ENCODE measurements at places on chromosomes 13 and 19.
A peak's percentile ranks its signal among the peaks of the same experiment; 100 is the strongest.

DNA sequence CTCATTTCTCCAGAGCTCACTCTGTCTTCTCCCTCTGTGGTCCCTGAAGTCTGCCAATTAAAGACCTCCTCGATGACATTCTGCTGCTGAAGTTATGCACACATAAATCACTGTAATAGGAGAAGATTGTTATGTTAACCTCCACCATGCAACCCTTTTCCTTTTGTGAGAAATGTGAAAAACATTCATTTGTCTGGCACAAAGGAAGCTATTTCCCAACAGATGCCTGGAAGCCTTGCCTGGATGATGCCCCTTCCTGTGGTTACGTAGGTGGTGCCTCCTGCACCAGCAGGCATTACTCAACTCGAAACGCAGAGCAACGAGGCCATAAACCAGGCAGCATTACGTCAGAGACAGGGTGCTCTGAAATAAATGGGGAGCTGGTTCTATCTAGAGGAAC lies 327.4 kb upstream of the ZNF507 start:
- no peaks in the 10 kb centered on the region for H3K4me1 ChIP-seq
- H3K36me3 ChIP-seq, result no peaks in the 10 kb centered on the region
- H3K27me3 ChIP-seq, result no peaks in the 10 kb centered on the region
- no peak overlapping the region for H3K4me3 ChIP-seq
- no peak overlapping the region for H3K27ac ChIP-seq

DNA sequence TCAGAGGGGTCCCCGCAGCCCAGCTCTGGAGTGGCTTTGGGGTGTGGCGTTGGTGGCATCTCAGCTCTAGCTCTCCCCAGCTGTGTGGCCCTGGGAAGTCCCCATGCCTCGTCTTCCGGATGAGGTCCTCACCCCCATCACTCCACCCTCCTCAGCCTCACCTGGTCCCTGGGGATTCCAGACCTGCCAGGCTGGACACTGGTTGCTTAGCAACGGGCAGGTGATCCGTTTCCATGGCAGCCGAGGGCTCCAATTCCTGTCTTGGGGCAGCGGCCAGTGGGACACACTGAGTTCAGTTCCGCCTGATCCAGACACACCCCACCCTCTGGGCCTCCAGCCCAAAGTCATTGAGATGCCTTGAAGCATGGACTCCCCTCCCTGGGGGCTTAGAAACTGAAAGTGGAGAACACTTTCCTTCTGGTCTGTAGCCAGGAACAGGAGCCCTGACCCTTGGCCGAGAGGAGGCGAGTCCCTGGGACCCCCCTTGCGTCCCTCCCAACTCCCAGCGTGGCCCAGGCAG lies 7.7 kb upstream of the MISP start:
- H3K4me3 ChIP-seq, result no peak overlapping the region
- no peaks in the 10 kb centered on the region for H3K4me1 ChIP-seq
- H3K27me3 ChIP-seq, result no peaks in the 10 kb centered on the region
- no peak overlapping the region for H3K27ac ChIP-seq

GRCh38 chr19:16112778-16113177 lies 1.1 kb downstream of the RAB8A start:
- H3K36me3 ChIP-seq, result peaks cover 29% of the 10 kb centered on the region
- no peaks in the 10 kb centered on the region for H3K27me3 ChIP-seq
- H3K4me3 ChIP-seq, result peak overlapping the region; percentile 99
- H3K27ac ChIP-seq, result peak overlapping the region; percentile 97
- DNase-seq, result no peak

GRCh38 chr13:99390601-99391000 lies 83.4 kb upstream of the GPR183 start:
- peak; percentile 14 for DNase-seq
- H3K4me1 ChIP-seq, result peaks cover 34% of the 10 kb centered on the region
- H3K27me3 ChIP-seq, result no peaks in the 10 kb centered on the region
- H3K36me3 ChIP-seq, result peaks cover 18% of the 10 kb centered on the region
- H3K27ac ChIP-seq, result no peak overlapping the region

DNA sequence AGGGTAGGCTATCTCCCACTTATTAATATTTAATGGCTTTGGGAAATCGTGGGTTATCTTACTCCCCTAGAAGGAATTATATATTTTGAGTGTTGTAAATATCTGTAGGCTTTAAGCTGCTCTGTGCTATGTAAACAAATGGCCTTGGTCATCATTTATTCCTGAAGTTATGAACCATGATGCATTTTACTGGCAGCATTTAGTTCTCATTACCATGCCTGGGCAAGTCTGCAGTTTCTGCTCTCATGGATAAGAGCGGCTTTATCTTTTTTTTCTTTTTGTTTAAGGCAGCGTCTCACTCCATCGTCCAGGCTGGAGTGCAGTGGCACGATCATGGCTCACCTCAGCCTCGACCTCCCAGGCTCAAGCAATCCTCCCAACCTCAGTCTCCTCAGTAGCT lies 156.1 kb downstream of the IRS2 start:
- H3K27me3 ChIP-seq, result peaks cover 4% of the 10 kb centered on the region
- H3K27ac ChIP-seq, result no peak overlapping the region
- no peaks in the 10 kb centered on the region for H3K36me3 ChIP-seq
- DNase-seq, result no peak

DNA sequence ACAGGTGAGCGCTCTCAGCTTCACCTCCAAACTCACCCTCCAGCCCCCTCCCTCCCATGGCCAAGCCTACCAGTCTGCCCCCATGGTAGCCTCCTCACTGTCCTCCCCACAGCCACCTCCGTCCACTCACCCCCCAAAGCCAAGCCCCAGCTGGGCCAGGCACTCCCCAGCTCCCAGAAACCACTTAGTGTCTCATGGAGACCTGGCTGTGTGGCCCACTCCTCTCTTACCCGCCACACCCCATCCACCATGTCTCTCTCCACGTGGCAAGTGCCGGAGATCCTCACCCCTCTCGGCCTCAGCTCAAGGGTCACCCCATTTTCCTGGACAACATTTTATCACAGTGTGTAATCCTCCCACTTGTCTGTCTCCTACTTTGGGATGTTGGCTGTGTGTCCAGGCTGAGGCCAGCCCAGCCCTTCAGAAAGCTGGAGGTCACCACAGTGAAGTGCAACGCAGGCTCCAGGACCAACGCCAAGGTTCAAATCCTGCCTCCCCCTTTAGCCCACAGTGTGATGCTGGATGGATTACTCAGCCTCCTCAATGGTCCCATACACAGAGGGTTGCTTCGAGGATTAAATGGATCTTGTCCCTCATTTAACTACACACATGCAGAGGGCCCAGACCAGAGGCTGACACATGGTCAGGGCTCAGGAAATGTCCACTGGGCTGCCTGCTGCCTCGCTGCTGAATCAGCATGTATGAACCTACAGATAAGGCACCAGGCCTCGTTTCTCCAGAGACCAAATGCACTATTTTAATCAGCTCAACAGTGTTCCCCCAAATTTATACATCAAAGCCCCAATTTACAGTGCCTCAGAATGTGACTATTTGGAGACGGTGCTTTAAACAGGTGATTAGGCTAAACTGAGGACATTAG lies 71.3 kb downstream of the CEBPG start:
- H3K27ac ChIP-seq, result no peak overlapping the region
- DNase-seq, result no peak
- no peak overlapping the region for H3K4me3 ChIP-seq
- H3K4me1 ChIP-seq, result no peaks in the 10 kb centered on the region
- H3K36me3 ChIP-seq, result no peaks in the 10 kb centered on the region

- no peaks in the 10 kb centered on the region for H3K36me3 ChIP-seq
- no peak overlapping the region for H3K4me3 ChIP-seq
- DNase-seq, result no peak
Measured at GRCh38 chr13:21058361-21058760, 3.0 kb downstream of the LATS2 start.

GRCh38 chr19:10289167-10289835 lies 451 bp upstream of the ICAM5 start:
- no peak overlapping the region for H3K27ac ChIP-seq
- H3K4me1 ChIP-seq, result peaks cover 80% of the 10 kb centered on the region
- H3K4me3 ChIP-seq, result peak overlapping the region; percentile 59
- DNase-seq, result peak; percentile 74
- peaks cover 39% of the 10 kb centered on the region for H3K36me3 ChIP-seq

DNA sequence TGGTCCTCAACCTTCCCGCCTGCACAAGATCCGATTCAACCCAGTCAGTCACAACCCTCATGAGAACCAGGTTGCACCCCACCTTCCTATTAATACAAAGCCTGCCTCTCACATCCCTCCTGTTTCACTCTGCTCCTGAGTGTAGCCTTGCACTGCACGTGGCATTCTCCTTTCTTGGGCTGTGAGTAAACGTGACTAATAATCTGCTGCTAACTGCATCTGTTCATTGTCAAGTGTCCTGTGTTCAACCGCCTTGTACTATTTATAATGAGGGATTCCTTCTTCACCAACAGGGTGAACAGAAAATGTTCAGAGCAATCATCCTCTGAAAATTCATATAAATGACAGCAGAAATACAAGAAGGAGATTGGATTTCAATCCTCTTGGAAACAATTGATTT lies 1608.2 kb downstream of the SLITRK5 start:
- H3K4me3 ChIP-seq, result no peak overlapping the region
- H3K36me3 ChIP-seq, result no peaks in the 10 kb centered on the region
- no peaks in the 10 kb centered on the region for H3K27me3 ChIP-seq
- no peaks in the 10 kb centered on the region for H3K4me1 ChIP-seq
- no peak overlapping the region for H3K27ac ChIP-seq

- H3K36me3 ChIP-seq, result peaks cover 65% of the 10 kb centered on the region
- no peak for DNase-seq
- no peaks in the 10 kb centered on the region for H3K27me3 ChIP-seq
Measured at GRCh38 chr19:14400951-14401431, 18.1 kb downstream of the DDX39A start.

- no peaks in the 10 kb centered on the region for H3K27me3 ChIP-seq
- peaks cover 32% of the 10 kb centered on the region for H3K36me3 ChIP-seq
- no peak for DNase-seq
- no peak overlapping the region for H3K4me3 ChIP-seq
- H3K27ac ChIP-seq, result no peak overlapping the region
Measured at GRCh38 chr13:46008631-46009030, 43.9 kb downstream of the ZC3H13 start.

All from activated naive CD4-positive, alpha-beta T cell treated with anti-CD3 and anti-CD28 coated beads, Interleukin-2, amount 10 ng/mL, durations not matched to agents 7 days and 5 days (primary cell).